ENCODE measurements at places on chromosomes 3 and 15.

DNA sequence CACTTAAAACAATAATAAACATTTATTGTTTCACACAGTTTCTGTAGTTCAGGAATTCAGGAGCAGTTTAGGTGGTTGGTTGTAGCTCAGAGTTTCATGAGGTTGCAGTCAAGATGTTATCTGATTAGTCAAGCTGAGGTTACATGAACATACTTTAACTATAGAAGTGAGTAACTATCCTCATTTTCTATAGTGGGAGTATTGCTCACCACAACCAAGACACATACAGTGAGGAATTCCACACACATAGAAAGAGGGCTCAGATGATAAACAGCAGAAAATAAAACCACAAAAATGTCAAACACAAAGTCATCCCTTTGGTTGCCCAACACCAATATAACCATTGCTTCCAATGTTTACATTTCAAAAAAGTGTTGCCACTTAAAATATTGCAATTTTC is 13.6 kb downstream of the SCN11A start:
- DNase-seq = no peak

DNA sequence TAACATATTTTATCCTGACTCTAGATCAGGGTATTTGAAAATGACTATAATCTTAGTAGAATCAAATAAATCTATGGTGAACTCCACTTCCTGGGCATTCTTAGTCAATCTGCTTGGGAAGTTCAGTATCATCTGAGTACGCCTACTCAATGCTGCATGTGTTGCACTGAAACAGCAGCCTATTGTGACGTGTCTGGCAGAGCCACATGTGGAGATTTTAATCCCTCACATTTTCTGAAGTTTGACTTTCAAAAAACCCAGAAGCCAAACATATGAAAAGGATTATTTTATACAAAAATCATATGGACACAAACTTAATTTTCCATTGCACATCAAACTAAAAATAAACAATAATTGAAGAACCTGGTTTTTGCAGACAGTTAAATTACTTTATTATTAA is 798.3 kb downstream of the ROBO1 start:
- peak; percentile 43 for DNase-seq

- no peak for DNase-seq
Measured at GRCh38 chr3:45488591-45488990, 100.2 kb downstream of the LARS2 start.

- DNase-seq = no peak
Measured at GRCh38 chr15:57566834-57567233, 24.9 kb upstream of the MYZAP start.

DNA sequence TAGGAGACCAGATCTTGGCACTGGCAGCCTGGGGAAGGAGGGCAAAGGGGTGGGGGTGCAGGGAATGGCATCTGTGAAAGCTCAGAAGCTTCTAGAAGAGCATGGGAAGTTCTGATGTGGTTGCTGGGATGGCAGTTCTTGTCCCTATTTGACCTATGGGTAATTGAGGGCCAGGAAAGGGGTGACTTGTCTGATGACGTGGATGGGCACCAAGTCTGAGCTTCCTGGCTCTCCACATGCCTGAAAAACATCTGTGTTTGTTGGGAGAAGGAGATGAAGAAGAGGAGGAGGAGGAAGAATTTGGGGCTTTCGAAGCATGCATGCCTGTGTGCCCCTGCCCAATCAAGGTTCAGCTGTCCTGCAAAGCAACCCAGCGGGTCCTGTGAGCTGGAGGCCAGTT is 158.8 kb downstream of the SMAD6 start:
- DNase-seq = peak; percentile 7

GRCh38 chr3:194078045-194078821 is 57.7 kb upstream of the HES1 start:
- no peak for DNase-seq

- DNase-seq = peak; percentile 39
Measured at GRCh38 chr3:152595975-152596821, 238.7 kb upstream of the P2RY1 start.

GRCh38 chr3:23762214-23762613 is 43.5 kb upstream of the UBE2E1 start:
- no peak for DNase-seq

DNA sequence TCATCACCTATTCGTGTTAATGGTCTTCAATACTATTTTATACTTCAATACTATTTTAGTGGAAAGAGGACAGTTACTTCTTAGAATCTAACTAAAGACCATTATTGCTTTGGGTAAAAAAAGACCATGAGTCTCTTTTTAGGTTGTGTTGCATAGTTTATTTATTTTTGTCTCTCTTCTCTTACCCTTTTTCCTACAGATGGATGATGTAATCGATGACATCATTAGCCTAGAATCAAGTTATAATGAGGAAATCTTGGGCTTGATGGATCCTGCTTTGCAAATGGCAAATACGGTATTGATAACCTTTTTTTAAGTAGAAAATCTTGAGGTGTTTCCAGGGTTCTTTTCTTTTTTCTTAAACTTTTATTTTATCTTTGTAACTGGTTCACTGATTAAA is 58.5 kb upstream of the SAMMSON start:
- DNase-seq = no peak

- no peak for DNase-seq
Measured at GRCh38 chr15:36079021-36079420, 500.4 kb upstream of the CDIN1 start.

- DNase-seq = no peak
Measured at GRCh38 chr3:51734572-51734907, 27.7 kb downstream of the GRM2 start.

GRCh38 chr3:11878837-11879236 is 32.2 kb upstream of the TAMM41 start:
- DNase-seq = no peak

DNA sequence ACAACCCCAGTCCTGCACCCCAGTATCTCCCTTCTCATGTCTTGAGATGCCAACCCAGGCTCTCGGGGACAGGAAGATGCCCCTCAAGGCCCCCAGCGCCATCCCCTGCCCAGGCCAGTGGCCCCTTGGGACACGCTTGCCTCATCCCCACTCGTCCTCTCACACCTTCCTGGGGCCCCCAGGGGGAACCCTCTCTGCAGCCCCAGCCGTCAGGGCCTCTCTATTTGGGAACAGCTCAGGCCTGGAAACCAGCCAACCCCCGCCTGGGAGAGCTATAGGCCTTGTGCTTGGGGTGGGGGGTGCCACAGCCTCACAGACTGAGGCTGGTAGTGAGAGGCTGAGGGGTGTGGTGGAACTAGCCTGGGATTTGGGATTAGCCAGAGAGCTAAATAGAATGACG is 7.8 kb downstream of the LINGO1 start:
- DNase-seq = no peak

DNA sequence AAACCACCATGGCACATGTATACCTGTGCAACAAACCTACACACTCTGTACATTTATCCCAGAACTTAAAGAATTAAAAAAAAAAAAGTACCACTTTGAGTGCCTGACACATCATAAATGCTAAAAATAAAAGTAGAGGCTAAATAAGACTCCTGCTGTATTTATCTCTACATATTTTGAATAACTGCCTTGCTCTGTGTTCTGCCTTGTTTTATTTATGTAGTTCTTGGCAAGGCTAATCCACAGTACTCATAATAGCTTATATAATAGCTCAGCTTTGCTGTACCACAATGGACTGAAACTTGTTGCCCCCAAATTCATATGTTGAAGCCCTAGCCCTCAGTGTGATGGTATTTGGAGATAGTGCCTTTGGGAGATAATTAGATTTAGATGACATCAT is 95.4 kb upstream of the ADAMTS9 start:
- no peak for DNase-seq

DNA sequence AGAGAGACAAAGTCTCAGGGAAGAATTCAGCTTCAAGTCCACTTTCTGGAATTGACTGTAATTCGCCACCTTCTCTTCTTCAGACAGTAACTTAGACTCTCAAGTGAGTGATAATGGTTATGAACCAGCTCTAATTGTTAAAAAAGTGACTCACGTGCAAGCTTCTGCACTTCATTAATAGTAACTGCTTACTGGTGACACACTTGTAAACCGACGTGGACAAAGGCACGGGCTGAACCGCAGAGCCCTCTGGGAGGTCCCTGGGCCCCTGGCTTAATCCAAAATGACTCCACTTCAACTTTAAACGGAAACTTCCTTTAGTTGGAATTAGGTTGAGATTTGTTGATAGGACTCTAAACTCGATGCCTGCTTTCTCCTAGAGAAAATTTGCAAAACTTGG is 17.0 kb downstream of the MUC4 start:
- DNase-seq = no peak

GRCh38 chr15:89412905-89413411 is 78.3 kb upstream of the POLG start:
- no peak for DNase-seq

- no peak for DNase-seq
Measured at GRCh38 chr15:33735637-33736247, 232.6 kb upstream of the CHRM5 start.

GRCh38 chr15:67762610-67763368 is 62.5 kb upstream of the SKOR1 start:
- DNase-seq = no peak

DNA sequence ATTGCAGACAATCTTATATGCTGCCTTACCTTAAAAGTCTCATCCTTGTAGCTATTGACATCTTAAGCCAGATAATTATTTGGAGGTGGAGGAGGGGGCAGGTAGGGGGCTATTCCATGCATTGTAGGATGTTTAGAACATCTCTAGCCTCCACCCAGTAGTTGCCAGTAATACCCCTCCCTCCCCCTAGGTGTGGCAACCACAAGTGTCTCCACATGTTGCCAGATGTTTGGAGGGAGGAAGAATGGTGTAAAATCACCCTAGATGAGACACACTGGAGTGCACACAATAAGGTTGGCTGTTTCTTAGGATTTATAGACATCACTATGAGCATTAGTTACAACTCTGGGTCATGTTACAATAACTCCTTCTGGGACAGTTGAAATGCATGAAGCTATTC is 27.4 kb downstream of the GORASP1 start:
- DNase-seq = no peak

DNA sequence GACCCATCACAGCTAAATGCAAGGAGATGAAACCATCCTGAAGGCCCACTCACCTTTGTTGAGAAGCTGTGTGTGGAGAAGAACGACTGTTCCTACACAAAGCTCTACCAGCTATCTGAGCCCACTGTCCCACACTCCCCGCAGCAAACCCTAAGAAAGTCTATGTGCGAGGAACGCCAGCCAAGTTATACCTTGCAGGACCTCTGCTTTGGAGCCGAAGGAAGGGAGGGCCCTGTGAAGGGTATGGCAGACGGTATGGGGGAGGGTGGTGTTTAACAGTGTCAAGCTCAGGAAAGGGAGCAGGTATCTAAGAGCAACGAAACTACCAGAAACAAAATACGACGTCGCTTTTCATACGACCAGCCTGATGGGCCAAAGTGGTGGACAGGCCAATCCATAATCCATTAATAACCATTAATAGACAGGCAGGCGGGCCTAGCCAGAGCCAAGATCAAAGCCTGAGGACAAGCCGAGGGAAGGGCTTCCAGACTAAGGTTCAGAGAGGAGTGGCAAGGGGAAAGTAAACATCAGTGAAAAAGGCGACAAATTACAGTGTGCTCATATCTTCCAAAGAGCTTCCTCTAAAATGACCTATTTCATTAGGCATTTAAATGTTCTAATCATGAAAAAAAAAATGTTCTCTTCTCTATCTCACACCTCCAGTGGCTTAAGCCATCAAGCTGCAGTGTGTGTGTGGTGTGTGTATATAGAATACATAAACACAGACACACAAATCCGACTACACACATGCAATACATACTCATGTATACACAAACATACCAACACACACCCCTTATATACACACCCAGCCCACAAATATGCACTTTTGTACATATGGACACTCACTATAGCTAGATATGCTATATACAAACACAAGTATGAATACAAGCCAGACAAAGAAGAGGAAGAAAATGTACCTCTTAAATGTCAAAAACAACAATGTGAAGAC is 43.9 kb downstream of the PTPN23 start:
- DNase-seq = no peak

- DNase-seq = no peak
Measured at GRCh38 chr3:63911509-63911872, 692 bp downstream of the SCAANT1 start.

DNA sequence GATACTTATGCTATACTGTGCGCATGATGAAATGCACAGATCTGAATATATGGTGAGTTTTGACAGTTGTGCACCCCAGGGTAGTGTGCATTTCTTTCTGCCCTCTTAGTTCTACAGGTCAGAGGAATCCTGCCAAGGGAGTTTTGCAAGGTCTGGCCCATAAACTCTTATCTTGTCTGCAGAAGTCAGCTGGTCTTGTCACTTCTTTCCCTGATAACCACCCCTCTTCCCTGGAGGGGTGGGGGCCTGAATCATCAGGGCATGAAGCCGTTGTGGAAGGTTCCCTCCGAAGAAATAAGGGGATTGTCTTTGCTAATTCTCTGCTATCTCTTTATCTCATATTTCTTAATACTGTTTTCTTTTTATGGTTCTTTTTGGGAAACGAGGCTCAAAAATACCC is 30.4 kb downstream of the TRIM71 start:
- DNase-seq = no peak

GRCh38 chr3:10530241-10530640 is 24.9 kb upstream of the ATP2B2 start:
- DNase-seq = no peak

DNA sequence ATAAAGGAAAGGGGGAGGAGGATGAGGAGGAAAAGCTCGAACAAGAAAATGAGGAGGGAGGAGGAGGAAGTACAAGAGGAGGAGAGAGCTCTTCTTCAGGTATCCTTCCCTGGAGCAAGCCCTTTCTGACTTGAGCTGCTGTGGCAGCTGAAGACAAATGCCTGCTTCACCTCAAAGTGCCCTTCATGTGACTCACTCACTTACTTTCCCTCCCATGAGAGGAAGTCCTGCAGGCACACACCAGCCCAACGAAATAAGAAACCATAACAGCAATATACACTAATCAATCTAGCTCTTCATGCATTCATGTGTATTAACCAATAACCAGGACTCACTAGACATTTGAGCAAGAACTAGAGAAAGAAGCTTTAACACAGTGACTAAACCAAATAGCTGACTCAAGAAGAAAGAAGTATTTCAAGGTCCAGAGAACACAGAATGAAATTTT is 251.9 kb downstream of the IGSF11 start:
- DNase-seq = no peak

GRCh38 chr15:31080591-31081014 is 20.9 kb downstream of the TRPM1 start:
- DNase-seq = no peak

DNA sequence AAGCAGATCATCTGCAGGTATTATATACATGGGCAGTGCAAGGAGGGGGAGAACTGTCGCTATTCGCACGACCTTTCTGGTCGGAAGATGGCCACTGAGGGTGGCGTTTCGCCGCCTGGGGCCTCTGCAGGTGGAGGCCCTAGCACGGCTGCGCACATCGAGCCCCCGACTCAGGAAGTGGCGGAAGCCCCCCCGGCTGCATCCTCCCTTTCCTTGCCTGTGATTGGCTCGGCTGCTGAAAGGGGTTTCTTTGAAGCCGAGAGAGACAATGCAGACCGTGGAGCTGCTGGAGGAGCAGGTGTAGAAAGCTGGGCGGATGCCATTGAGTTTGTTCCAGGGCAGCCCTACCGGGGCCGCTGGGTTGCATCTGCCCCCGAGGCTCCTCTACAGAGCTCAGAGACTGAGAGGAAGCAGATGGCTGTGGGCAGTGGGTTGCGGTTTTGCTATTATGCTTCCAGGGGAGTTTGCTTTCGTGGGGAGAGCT is 639 bp downstream of the MKRN3 start:
- DNase-seq = no peak
